ENCODE measurements at places on chromosomes 7 and 10. TPM values are rescaled to one million over a fixed set of nuclear protein-coding genes. Genes with fewer than 3 reads are reported as not detected.

Gene PIP
- not detected for total RNA-seq

Gene POR
- 131 TPM for total RNA-seq

Gene WDFY4
- 1.5 TPM for total RNA-seq

Gene PDE1C
- total RNA-seq, result 2.1 TPM

Gene SH2D4B
- not detected for total RNA-seq

Gene HIPK2
- total RNA-seq, result 37.8 TPM

- no peak for DNase-seq
Observed at GRCh38 chr7:142851919-142852318, 3.0 kb upstream of the EPHB6 start.

GRCh38 chr10:80464557-80465450 is 10.7 kb downstream of the TSPAN14 start:
- no peak for DNase-seq

DNA sequence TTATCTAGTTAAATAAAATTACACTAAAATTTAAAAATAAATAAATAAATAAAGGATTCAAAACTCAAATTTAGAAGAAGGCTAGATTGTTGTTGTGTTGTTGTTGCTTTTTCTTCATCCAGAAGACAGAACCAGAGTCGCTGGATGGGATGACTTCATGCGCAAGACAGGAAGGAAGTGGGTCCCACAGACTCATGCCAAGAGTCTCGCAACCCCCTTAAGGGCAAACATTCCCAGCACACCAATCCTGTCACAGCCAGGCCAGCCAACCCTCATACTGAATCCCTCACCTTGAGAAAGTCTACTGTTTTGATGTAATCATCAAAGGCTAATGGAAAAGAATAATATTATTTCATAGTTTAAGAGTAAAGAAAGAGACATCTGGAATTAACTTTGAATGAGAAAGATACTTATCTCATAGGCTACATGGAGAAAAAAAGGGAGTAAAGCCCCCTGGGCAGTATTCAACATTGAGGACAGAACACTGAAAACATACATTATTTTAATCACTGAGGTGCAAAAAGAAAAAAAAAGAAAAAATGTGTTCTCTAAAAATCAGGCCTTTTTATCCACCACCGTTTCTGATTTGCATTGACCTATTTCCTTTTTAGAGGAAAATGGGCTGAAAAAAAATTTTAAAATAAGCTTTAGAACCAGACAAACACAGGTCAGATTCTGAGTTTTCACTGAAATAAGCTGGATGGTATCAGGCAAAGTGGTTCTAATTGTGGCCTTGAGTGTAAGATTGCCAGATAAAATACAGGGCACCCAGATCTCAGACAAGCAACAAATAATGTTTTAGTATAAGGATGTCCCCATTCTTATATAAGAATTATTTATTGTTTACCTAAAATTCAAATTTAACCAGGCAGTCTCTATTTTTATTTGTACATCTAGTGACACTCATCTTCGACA is 826.5 kb downstream of the TNS3 start:
- DNase-seq, result no peak

- no peak for DNase-seq
Observed at GRCh38 chr10:80472234-80473095, 18.4 kb downstream of the TSPAN14 start.

- DNase-seq, result no peak
Observed at GRCh38 chr10:24974976-24975375, 22.6 kb upstream of the PRTFDC1 start.

DNA sequence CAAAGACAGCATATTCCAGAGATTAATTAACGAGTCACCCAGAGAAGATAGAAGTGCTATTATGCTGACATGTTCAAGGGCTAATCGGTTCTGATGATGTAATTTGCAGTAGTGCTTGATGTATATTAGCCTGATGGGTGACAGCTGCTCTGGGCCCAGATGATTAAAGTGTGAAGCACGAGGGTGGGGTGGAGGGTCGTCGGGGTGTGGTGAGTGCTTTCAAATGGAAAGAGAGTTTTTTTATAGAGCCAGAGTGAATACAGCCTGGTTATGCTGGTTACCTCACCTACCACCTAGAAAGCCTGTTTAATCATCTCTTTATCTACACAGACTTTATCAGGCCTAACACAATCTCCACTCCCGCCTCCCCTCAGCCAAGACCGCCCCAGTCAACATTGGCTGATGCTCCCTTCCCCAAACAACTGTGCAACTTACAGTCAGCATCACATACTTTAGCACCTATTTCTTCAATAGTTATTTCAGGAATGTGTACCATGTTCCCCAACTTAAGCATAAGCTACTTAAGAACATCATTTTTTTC is 11.5 kb upstream of the STN1 start:
- DNase-seq, result no peak

GRCh38 chr10:127553417-127553816 is 4.3 kb downstream of the NPS start:
- DNase-seq, result no peak

- DNase-seq, result peak; percentile 50
Observed at GRCh38 chr7:151608031-151608551, 88.4 kb upstream of the RHEB start.

DNA sequence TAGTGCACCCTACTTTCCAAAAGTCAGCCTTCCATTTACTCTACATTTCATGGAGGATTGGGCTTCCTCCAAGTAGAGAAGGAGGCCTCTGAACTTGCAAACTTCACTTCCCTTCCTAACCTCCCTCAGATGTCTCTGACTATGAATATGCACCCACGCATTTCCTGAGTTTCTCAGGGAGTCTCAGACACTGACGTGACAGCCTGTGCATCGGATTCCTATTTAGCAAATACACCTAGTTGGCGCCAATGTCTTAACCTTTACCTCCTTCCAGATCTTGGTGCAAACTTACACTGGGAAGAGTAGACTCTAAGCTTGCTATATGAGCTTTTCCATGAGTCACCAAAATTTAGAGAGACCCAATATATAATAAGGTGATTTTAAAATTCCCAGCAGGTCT is 920.1 kb upstream of the AUTS2 start:
- DNase-seq, result no peak

DNA sequence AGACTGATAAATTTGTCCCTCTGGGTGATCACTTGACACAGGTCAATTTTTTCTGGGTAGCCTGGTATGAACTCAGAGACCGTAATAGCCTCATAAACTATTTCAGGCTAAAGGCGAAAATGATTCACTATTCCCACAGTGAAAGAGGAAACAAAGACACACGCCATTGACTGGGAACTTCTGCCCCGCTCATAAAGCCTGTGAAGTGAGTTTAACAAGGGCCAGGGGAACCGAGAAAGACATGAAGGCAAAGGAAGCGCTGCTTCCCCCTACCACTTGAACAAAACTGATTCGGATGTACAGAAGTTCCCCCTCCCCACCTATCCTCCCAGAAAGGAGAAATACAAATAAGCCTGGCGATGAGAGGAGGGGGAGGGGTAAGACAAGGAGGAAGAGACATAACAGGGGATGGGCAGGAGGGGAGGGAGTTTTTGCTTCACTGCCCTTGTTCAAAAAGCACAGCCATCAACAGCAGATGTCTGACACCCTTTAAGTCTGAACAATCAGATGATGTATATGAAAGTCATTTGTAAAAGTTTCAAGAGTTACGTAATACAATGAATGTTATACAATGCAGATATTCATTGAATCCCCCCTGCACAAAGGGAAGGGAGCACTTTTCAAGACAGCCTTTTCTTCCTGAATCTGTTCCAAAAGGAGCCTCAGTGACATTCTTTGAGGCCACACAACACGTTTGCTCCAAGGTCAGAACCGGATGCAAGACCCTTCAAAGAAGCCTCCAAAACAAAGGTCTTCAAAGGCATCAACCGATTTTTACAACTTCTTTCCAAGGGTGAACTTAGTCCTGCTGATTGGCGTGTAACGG is 734 bp downstream of the ABCB4 start:
- peak; percentile 33 for DNase-seq

DNA sequence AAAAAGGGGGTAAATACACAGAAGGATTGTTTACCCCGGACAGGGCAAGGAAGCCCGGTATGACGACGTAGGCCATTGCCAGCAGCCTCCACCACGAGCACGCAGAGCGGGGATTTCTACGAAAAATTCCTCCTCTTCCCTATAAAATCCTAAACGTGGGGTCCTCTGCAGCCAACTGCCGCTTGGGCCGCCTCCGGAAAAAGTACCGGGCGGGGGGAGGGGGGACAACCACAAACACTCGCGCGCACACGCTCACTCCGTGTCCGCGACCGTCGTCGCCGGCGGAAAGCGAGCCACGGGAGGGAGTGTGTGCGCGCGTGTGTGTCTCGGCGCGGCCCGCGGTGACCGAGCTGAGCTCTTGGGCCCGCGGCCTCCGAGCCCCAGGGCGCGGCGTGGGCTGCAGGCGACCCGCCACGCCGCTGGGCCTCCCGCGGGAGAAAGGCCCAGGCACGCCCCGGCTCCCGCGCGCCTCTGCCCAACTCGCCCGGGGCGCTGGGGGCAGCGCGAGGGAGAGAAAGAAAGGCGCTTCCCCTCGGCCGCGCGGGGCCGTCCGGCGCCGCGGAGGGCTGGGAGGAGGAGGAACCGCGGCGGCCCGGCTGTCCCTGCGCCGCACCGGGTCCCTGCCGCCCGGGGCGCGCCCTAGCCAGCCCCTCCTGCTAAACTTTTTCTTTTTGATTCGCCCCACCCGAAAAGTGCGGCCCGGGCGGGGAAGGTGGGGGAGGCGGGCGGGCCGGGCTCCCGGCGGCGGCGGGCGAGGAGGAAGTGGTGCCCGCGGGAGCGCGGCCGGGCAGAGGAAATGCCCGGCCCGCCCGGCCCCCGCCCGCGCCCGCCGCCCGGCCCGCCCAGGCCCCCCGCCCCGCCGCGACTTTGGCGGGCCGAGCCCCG is 1.5 kb downstream of the CTBP2 start:
- peak; percentile 69 for DNase-seq

DNA sequence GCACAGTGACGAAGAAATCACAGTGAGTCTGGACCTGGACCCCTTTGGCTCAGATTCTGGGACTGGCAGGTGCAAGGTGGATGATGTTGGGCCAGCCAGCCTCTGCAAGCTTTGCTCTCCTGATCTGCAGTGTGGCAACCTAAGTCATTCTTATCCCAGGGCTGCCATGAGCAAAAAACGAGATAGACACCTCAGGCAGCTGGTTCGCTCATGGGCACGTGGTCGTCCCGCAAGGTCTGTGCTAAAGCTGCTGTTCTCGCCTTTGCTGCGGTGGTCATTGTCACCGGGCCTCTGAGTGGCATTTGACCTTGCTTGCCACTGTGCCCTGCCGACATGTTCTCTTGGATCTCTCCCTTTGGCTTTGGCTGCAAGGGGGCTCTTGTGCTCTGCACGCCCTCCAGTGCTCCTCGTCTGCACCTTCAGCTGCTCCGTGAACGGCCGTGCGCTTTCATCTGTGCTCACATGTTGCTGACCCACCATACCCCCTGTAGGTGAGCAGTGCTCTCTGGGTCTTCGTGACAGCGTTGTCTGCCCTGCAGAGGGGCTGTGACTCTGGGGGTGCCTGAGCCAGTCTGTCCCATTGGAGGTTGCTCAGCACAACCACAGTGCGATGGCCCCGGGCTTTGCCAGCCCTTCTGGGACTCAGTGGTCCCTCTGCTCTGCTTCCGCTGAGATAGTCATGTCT is 317.0 kb downstream of the GLRX3 start:
- no peak for DNase-seq

DNA sequence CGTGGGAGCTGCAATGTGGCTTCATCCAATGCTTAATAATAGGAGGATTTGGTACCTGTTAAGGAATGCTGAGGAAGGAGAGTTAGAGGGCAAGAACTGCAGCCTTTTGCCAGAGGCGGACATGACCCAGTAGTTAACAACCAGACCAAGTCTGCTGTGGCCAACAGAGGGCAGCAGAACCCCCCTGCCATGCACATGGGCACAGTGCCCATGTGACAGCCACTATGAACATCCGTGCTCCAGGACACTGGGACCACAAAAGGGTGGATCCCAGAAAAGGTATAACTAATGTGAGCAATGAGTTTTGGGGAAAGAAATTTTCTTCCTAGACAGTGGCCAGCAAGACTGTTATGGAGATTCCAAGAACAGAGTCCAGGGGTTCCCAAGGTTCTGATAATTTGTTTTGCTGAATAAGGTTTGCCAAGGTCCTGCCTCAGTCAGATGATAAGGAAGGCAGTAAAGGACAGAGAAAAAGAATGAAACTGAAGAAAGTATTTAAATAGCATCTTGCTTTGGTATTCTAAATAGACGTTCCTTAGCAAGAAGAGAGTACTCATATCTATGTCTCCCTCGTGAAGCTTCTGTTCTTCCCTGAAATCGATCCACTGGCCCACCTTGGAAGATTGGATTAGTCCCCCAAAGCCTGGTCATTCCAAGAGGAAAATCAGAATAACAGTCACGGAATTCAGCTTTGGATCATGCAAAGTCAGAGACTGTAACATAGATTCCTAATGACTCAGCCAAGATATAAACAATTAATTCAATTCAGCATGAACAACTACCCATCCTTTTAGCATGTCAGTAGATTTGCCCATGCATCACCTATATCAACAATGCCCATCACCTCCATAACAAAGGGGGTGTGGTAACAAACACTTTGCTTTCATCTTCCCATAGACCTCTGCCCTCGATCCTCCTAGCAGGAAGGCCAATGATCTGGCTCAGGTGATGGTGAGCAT is 56.0 kb downstream of the LGI1 start:
- DNase-seq, result peak; percentile 58

DNA sequence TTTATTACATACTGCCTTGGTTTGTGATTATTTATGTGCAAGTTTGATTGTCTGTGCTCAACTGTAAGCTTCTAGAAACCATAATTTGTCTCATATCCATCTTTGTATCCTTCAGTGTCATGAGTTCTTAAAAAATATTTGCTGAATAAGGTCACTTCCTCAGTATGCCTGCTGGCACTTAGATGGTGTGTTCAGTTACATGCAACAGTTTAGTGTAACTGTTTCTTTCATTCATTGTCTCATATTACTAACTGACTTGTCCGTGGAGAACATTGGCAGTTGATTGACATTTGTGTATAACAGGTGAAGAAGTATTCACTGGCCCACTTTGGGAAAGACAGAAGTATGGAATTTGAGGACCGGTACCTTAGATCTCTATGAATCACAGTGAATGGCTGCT is 236.9 kb downstream of the PRKG1 start:
- DNase-seq, result no peak

- peak; percentile 62 for DNase-seq
Observed at GRCh38 chr7:44615149-44615611, 8.8 kb downstream of the OGDH start.

GRCh38 chr7:16880554-16880953 is 1.2 kb downstream of the AGR3 start:
- no peak for DNase-seq

DNA sequence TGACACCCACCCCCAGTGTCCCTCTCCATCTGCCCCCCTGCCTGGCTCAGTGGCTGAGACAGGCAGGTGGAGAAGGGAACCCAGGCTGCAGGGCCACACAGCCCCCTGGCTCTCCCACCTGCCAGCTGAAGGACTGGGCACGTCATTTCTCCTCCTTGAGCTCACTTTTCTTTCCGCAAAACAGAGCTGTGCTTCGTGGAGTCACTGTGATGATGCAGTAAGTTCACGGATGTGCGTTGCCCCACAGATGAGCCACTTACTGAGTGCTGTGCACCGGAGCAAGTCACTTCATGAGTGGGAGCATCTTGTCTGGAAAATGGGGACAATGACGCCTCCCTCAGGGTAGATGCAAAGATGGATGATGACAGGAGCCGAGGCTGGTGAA is 2.7 kb downstream of the OPN4 start:
- DNase-seq, result peak; percentile 1

- DNase-seq, result no peak
Observed at GRCh38 chr7:115851291-115851690, 179.3 kb downstream of the TFEC start.

GRCh38 chr10:7168414-7168813 is 242.4 kb downstream of the SFMBT2 start:
- no peak for DNase-seq

Data from left colon (tissue), 2 donors.